ENCODE measurements at places on chromosomes 3 and 15. TPM values are rescaled to one million over a fixed set of nuclear protein-coding genes. Genes with fewer than 3 reads are reported as not detected.

Gene LRRIQ4
- not detected for total RNA-seq

Gene LRRK1
- total RNA-seq: 20.1 TPM

Gene PARP15
- not detected for total RNA-seq

Gene EPB42
- total RNA-seq: not detected

Gene PATL2
- 0.34 TPM for total RNA-seq

Gene SEMA3G
- 0.10 TPM for total RNA-seq

Gene MAPK6
- 48.2 TPM for total RNA-seq

Gene CCR8
- not detected for total RNA-seq

Gene DUOXA2
- not detected for total RNA-seq

Gene GPR62
- total RNA-seq: not detected

Gene SUCNR1
- total RNA-seq: not detected

All from A549 treated with CpdA at 1 μM for 4 hours (cell line).